Psoas muscle (tissue), 8 donors: ENCODE measurements at places on chromosomes 2 and 18.

DNA sequence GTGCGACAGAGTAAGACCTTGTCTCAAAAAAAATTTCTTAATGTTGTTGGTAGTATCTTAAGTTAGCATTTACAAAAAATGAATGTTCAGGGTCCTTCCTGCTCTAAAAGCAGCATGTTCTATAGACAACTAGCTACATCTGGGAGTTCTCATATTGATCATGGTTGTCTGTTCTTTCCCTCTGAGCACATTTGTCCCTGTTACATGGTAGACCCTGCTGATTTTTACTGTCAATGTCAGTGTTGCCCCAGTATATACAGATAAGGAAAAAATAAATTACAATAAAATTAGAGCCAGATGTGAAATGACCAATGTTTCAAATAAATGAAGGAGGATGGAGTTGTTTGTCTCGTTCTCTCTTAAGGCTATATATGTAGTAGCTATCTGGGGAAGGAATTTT is 63.2 kb downstream of the KCMF1 start:
- DNase-seq = no peak

- no peak for DNase-seq
Observed at GRCh38 chr2:206555721-206556120, 86.6 kb upstream of the FAM237A start.

DNA sequence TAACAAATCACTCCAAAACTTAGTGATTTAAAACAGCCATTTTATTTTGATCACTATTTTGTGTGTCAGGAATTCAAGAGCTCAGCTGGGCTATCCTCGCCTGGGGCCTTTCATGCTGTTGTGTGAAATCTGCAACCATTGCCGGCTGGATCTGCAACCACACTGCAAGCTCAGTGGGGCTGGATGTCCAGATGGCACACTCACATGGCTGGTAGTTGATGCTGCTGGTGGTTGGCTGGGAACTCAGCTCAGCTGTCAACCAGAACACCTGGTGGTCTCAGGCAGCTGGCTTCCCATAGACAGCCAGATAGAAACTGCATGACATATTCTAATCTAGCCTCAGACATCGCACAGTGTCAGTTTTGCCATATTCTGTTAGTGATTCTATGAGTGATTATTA is 30.6 kb upstream of the AP1S3 start:
- no peak for DNase-seq

DNA sequence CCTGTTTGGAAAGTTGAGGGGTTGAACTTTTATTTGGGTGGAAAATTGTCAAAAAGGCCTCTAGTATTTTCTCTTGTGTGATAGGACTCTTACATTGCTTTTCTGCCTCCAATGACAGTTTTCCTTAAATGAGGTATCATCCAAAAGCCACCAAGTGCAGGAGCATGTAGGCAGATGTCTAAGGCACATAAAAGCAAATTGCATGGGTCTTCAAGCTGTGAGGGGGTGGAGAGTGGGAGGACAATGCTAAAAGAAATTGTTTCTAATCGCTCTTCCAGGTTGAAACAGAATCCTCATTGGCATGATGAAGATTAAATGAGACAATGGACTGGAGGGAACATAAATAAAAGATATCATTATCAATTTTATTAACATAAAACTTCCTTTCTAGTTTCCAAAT is 6.8 kb downstream of the TACR1 start:
- DNase-seq = no peak

- DNase-seq = no peak
Observed at GRCh38 chr2:150903461-150903860, 358.2 kb downstream of the RBM43 start.

- DNase-seq = no peak
Observed at GRCh38 chr2:39696838-39697237, 31.1 kb downstream of the TMEM178A start.

GRCh38 chr2:17227856-17228255 is 290.4 kb downstream of the RAD51AP2 start:
- DNase-seq = no peak

- no peak for DNase-seq
Observed at GRCh38 chr2:119681868-119682220, 2.8 kb downstream of the TMEM177 start.

DNA sequence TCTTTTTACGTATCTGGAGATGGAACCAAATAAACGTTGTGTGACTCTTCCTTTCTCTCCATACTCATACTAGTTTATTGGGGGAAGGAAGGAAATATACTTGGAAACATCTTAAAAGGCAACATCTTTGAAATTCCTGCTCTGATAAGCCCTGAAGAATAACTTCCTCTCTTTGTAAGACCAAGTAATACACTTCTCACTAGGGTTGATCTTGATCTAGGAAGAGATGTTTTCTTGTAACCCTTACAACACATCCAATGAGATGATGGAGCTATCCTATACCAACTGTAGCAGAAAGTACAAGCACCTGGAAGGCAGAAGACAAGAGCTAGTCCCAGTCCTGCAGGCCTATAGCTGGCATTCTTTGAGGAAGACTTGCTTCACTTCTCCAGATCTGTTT is 2.0 kb downstream of the ANKRD44 start:
- no peak for DNase-seq

- DNase-seq = no peak
Observed at GRCh38 chr18:3794537-3795348, 344.8 kb downstream of the TGIF1 start.

DNA sequence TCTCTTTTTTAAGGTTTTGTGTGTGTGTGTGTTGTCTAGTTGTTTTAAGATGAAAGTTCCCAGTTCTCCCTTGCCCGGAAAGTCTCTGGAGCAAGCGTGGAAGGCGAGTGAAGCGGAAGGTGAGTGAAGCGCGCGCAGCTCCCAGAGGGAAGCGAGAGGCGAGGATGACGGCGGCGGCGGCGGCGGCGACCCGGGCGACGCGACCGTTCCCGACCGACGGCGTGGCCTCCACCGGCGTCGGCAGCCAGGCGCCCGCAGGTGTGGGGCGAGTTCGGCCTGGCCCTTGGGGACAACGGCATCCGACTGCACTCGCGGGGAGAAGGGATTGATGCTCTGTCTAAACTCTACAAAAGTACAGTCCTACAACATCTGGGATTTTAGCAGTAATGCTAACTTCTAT is 321.9 kb downstream of the CELF4 start:
- no peak for DNase-seq

- no peak for DNase-seq
Observed at GRCh38 chr2:123696021-123696420, 329.1 kb upstream of the CNTNAP5 start.

DNA sequence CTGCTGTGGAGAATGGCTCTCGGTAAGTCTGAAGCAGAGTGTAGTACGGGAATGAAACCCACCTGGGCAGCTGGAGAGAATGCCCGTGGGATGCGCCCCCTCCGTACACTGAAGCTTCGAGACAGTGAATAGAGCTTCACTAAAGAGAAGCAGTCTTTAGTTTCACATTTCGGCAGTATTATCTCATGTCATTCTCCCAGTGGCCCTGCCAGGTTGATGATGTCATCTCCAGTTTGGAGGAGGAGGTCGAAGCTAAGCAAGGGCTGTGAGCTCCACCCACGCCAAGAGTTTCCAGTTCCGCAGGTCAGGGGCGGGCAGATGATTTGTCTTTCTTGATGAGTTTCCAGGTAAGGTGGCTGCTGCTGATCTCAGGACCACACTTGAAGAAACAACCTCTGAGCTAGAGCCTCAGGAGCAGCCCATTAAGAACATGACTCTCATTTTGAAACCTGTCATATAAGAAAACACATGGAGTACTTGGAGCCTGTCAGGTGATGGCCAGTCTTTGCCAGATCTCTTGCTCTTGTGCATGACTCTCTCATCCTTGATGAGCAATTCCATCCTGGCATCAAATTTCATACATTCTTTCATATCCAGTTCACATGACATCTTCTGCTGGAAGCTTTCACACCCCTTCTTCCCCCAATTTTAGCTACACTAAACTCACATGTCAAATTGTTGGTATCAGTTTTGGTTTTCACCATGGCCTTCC is 475.0 kb downstream of the RNF144A start:
- peak; percentile 17 for DNase-seq

DNA sequence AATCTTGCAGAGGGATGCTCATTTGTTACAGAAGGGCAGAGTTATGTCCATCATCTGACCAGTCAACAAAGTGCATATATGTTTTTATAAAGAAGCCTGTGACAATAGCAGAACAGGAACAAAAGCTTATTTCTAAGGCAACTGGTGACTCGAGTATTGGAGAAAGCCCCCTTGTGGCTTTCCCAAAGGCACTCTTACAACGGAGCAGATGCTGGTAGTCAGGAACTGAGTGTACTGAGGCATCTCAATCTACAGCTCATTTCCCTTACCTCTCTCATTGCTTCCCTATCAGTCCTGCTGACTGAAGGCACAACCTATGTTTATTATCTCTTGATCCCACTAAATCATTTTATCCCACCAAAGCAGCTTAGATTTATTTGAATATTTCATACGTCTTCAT is 557.1 kb upstream of the CHAC2 start:
- no peak for DNase-seq

GRCh38 chr2:36478332-36478738 is 119.6 kb downstream of the FEZ2 start:
- DNase-seq = no peak

- DNase-seq = no peak
Observed at GRCh38 chr18:26621161-26622026, 73.0 kb upstream of the KCTD1 start.

- no peak for DNase-seq
Observed at GRCh38 chr2:168307379-168307778, 60.0 kb upstream of the STK39 start.

GRCh38 chr2:28338046-28338817 is 54.4 kb upstream of the FOSL2 start:
- peak; percentile 90 for DNase-seq

GRCh38 chr2:218871345-218872302 is 9.0 kb upstream of the WNT10A start:
- DNase-seq = no peak

- peak; percentile 87 for DNase-seq
Observed at GRCh38 chr2:240443891-240444301, 8.4 kb downstream of the GPC1 start.

DNA sequence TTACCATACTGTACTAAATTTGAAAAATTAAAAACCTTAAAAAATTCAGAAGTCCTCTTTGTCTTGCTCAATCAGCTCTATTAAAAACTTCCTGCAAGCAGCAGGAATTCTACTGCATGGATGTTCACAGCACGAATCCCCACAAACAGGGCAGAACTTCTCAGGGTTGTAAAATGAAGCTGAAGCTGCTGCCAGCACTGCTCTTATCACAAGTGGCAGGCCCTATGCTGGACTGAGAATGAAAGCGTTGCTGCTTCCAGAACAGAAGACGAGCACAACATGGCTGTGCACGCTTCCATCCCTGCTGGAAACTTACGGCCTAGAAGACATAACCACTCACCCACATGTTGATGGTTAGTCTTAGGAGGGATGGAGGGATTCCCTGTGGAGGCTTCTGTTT is 134.0 kb downstream of the RAB3GAP1 start:
- DNase-seq = no peak

DNA sequence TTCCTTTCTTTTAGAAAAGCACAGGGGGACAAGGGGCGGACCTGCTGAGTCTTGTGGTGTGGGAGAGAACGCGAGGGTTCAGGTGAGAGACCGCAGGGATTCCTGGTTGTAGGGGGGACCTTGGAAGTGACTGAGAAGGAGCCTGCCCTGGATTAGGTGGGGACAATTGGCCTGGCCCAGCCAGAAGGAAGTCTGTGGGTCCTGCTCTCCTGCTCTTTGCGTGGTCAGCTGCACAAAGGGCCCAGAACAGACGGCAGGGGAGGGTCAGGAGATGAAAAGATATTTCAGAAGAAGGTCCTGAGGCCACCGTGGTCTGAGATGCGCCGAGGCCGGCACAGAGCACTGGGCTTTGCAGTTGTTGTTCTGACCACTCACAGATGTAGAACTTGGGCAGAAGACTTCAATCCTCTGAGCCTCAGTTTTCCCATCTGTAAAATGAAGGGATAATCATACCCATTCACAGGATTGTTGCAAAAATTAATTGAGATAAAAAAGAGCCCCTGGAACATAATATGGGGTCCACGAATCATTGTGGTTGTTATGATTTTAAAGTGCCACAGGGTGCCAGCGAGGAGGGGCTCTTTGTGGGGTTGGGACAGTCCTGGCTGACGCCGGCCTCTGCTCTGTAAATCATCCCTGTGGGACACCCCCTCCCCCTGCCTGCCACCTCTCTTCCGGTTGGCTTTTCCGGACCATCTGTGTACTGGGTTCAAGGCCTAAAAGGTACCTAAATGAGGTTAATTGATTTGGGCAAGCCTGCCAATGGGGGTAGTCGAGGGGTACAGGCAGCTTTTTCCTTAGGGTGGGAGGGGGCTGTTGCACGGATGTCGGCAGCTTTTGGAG is 1.8 kb downstream of the LPIN1 start:
- no peak for DNase-seq

GRCh38 chr2:226364217-226364616 is 435.4 kb downstream of the IRS1 start:
- no peak for DNase-seq

- no peak for DNase-seq
Observed at GRCh38 chr2:233263045-233263570, 11.6 kb downstream of the ATG16L1 start.

DNA sequence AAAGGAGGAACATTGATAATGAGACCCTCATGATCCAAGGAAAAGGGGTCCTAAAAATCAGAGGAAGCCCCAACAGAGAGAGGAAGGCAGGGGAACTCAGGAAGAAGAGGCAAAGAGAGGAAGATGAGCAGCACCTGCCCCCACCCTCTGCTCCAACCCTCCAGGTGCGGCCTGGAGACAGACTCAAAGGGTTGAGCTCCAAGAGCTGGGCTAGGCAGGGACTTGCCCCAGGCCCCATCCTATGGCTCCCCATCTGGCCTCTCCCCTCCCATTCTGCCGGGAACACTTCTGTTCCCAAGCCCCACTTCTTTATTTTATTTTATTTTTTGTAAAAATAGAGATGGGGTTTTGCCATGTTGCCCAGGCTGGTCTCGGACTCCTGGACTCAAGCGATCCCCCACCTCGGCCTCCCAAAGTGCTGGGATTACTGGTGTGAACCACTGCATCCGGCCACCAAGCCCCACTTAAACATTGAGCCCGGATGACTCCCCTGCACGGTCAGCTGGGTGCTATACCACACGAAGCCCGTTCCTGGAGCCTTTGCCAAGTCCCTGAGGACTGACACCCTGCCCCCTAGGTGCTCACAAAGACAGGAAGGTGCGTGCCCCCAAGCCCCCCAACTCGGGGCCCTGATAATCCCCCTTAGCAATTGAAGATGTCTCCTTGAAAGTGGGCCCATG is 3.8 kb upstream of the GPR55 start:
- no peak for DNase-seq

GRCh38 chr2:236763857-236764256 is 194.2 kb downstream of the ACKR3 start:
- DNase-seq = no peak

DNA sequence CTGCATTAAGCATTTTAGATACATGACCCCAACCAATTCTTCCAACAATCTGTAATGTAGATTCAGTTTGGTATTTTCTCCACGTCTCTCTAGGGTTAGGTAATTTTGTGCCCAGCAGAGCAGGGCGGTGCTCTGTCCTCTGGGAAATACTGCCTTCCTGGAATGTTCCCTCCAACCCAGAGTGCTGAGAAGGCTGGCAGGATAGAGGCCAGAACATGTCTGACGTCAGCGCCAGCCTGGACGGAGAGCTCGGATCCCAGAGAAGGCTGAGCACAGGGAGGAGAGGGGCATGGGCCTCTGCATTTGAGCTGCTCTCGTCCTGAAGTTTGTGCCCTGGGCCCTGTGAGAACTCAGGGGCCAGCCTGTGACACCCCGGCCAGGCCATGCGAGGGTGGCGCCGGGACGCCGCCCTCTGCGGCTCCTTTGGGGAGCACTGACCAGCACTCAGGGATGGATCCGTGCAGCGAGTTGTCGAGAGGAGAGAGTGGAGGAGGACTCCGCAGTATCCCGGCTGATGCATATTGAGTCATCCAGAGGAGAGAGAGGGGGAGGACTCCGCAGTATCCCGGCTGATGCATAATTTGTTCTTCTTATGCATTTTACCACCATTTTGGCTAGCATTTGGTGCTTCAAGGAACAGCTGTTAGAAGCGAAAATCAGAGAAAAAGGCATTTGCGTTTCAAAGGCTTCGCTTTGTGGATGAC is 80.0 kb upstream of the PXDN start:
- peak; percentile 32 for DNase-seq
